ENCODE measurements at places on chromosomes 1 and 21.

GRCh38 chr1:2880812-2881295 is 79.4 kb upstream of the TTC34 start:
- DNase-seq, result no peak

DNA sequence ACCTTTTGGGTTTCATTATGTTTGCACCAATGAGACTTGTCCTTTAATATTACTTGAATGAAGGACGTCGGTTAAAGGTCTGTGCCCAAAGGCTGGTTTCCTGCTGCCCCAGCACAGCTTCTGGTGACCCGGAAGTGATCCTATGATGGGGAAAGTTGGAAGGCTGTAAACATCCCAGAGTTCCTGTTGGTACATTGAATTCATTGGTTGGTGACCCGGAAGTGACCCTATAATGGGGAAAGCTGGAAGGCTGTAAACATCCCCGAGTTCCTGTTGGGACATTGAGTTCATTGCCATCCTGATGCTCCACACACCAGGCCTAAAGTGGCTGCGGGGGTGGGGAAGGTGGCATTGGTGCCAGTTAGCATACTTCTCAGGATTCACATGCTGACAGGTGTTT is 187.3 kb downstream of the RYR2 start:
- no peak for DNase-seq

GRCh38 chr1:237864338-237865244 is 26.1 kb downstream of the ZP4 start:
- no peak for DNase-seq

DNA sequence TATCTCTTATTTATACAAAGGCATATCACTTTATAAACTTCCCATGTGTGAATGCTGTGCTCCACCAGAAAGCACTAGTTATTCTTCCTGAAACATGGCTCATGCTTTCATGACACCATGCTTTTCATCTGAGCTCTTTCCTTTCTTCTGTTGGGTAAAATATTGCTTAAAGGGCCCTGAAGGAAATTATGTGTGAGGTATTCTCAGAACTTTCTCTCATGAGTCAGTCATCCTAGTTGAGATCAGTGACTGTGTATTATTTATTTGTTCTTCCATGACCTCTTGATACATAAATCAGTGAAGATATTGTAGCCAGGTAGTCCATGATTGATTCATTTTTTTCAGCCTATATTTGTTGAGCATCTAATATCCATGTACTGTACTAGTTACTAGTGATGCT is 54.8 kb downstream of the CYP2J2 start:
- DNase-seq, result no peak

DNA sequence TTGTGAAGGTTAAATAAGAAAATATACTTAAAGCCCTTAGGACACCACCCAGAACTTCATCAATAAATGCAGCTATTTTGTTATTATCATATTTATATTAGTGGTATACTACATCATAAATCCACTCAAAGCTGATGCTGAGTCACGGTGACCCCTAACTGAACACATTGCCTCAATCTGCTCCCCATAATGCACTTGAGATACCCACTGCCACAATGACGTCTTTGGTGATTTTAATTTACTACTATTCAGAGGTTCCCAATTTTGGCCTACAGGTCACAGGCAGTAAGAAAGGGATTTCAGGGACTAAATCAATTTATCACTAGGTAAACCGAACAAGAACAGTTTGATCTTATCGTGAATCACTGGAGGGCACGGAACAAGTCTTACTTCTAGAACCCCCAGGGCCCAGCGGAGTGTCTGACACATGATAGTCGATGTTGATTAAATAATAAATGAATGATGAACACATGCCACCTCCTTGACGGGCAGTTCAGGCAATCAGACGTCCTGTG is 493 bp upstream of the CHD1L start:
- DNase-seq, result no peak

DNA sequence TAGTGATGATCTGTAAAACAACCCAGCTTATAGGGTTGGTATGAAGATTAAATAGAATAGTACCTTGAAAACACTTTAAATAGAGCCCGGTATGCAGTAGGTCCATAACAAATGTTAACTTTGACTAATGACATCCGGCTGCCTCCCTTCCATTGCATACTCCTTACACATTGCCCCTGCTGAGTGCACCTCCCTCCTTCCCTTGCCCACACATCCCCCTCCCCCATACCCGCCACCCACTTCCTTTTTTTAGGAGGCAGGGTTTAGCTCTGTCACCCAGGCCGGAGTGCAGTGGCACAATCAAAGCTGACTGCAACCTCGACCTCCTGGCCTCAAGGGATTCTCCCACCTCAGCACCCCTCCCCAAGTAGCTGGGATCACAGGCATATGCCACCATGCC is 24.4 kb upstream of the ZC3H12A start:
- no peak for DNase-seq

DNA sequence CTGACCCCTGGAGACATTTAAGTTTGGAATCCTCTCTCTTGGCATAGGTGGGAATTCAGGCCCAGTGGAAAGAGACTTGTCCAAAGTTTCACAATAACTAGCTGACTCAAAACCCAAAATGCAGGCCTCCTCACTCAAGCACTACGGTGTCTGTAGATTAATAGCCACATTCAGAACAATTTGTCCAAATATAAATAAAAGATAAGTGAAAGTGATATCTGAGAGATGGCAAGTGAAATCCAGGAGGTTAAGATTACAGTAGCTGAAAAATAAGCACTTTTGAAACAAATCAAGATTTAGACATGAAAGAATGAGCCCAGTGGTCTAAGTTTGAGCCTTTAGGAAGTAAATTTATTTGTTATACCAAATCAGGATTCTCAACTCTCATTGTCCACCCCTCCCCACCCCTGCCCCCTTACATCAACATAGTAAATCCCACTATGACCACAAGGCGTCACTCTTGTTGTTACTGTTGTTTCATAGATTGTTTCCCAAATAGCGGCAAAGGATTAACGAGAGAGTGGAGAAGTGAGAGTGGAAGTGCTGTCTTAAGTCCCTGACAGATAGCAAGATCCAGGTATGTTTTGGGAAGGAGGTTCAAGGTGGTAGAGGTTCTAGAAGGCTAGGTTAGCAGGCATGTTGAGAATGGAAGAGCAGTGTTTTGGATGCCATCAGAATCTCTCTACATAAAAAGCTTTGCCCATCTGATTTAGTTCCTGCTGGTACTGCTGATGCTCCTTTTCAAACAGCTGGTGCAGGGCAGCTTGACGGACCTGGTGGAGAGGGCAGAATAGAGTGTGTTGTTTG is 7.1 kb upstream of the TPM3 start:
- no peak for DNase-seq

DNA sequence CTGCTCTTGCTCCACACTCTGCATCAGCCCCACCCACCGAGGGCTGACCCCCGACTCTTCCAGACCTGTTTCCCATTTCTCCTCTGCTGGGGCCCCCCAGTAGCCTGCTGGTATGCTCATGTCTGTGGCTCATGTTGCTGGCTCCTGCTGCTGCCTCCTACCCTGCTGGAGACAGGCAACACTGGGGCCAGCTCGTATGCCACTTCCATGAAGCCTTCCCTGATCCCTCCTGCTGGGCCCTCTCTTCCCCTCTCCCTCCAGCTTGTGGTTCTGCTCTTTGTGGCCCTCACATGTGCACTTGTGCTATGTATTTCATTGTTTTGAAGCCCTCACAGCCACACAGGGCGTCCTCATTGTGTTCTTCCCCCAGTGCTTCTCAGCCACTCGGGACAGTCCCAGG is 40.5 kb downstream of the CNN3 start:
- DNase-seq, result no peak

DNA sequence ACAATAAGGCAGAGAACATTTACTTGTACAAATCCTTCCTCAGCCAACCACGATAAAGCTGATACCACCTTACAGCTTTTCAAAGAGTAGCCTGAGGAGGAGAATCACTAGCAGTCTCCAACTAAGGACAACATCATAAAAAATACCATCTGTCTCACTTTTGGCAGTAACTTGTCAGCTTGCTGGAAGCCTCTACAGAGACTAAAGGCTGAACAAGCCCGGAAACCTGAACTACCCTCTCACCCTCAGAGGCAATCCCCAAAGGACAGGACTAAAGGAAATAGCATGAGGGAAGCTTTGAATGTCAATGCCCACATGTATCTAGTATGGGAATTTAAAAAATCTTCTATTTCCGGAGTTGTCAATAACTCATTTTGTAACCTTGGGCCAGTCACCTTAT is 10.6 kb downstream of the SRSF4 start:
- DNase-seq, result no peak

- no peak for DNase-seq
Observed at GRCh38 chr1:85502171-85502570, 37.2 kb upstream of the DDAH1 start.

DNA sequence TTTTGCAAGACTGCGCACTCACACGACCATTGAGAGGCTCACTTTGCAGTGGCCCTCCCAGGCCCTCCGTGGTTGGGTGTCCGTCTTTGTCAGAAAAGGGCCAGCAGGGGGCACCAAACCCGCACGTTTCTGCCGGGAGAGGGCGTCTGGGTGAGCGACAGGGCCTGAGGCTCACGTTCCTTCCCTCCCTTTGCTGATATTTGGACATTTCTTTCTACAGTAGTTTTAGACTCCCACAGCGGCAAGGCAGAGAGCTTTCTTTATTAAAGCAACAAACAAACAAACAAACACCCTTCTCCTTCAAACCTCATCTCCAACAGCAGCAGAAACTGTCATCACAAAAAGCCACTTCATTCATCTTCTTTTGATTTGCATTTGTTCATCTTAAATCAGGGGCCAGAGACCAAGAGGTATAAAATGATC is 79.2 kb upstream of the WDR26 start:
- no peak for DNase-seq
